ENCODE measurements at places on chromosomes 16 and 17. TPM values are rescaled to one million over a fixed set of nuclear protein-coding genes. Genes with fewer than 3 reads are reported as not detected.
A peak's percentile ranks its signal among the peaks of the same experiment; 100 is the strongest.

Gene SUZ12
- total RNA-seq: 13.8 TPM

Gene LRRC46
- total RNA-seq: 0.18 TPM

- peaks cover 43% of the 10 kb centered on the region for H3K4me1 ChIP-seq
- DNase-seq: no peak
- H3K27ac ChIP-seq: peak overlapping the region; percentile 47
- H3K36me3 ChIP-seq: peaks cover 58% of the 10 kb centered on the region
- no peaks in the 10 kb centered on the region for H3K27me3 ChIP-seq
Measured at GRCh38 chr17:18190628-18191235, 7.1 kb downstream of the ALKBH5 start.

- no peak overlapping the region for H3K27ac ChIP-seq
- DNase-seq: no peak
- H3K4me3 ChIP-seq: no peak overlapping the region
Measured at GRCh38 chr17:80244871-80245509, 15.7 kb upstream of the RNF213 start.

GRCh38 chr16:83887080-83887479 is 11.8 kb upstream of the MLYCD start:
- no peaks in the 10 kb centered on the region for H3K27me3 ChIP-seq
- H3K36me3 ChIP-seq: no peaks in the 10 kb centered on the region
- DNase-seq: no peak
- H3K4me3 ChIP-seq: no peak overlapping the region
- no peaks in the 10 kb centered on the region for H3K4me1 ChIP-seq

All from esophagus squamous epithelium (tissue), 5 donors.